Heart right ventricle (tissue), 16 donors: ENCODE measurements at places on chromosomes 2 and 18. TPM values are rescaled to one million over a fixed set of nuclear protein-coding genes. Genes with fewer than 3 reads are reported as not detected.

Gene SLC39A10
- polyA plus RNA-seq: 6.1 TPM

DNA sequence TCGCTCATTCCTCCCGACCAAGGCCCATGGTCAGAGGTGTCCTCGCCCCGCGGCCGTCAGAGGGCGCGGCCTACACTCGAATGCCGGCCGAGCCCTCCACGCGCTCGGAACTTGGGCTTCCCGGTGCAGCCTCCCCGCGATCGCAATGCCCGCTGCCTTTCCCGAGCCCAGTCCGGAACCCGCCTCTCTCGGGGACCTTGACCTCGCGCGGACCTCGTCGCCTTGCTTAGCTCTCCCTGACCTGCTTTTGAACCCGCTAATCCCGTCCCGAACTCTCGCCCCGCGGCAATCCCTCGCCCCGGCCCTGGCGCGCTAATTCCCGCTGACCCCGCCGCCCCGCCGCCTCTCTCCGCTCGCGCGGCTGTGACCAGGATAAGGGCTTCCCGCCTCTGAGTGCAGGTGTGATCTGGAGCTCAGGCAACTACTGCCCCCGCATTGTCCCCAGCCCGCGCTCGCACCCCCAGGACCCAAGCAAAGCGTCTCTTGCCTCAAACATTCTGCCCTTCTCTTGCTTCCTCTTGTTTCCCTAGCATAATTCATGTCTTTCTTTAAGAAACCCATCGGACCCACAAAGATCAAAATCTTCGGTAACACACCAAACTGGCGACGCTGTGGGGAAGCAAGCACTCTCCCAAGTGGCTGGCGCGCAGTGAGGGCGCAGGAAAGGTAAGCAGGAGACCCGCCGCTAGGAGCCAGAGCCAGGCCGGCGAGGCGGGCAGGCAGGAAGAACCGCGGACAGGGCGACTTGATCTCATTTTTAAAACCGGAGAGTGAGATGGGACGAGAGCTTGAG, 46.6 kb upstream of the ATP6V1B1 start:
- H3K27me3 ChIP-seq: peaks cover 97% of the 10 kb centered on the region
- H3K27ac ChIP-seq: no peak overlapping the region
- H3K36me3 ChIP-seq: no peaks in the 10 kb centered on the region
- H3K4me1 ChIP-seq: peaks cover 29% of the 10 kb centered on the region

Gene ZAP70
- polyA plus RNA-seq: 1.3 TPM

Gene KLHL30
- polyA plus RNA-seq: 9.8 TPM

GRCh38 chr2:107809835-107810234, 16.9 kb upstream of the RGPD4 start:
- no peaks in the 10 kb centered on the region for H3K4me1 ChIP-seq
- H3K27ac ChIP-seq: no peak overlapping the region
- DNase-seq: no peak
- no peaks in the 10 kb centered on the region for H3K27me3 ChIP-seq
